Activated T-helper 9 cell treated with anti-CD3 and anti-CD28 coated beads, Interleukin-2, amount 50 U/mL, for 16 hours (primary cell): ENCODE measurements at places on chromosomes 3 and 15.

GRCh38 chr3:193132964-193133363 lies 108.1 kb upstream of the PLAAT1 start:
- DNase-seq = no peak

DNA sequence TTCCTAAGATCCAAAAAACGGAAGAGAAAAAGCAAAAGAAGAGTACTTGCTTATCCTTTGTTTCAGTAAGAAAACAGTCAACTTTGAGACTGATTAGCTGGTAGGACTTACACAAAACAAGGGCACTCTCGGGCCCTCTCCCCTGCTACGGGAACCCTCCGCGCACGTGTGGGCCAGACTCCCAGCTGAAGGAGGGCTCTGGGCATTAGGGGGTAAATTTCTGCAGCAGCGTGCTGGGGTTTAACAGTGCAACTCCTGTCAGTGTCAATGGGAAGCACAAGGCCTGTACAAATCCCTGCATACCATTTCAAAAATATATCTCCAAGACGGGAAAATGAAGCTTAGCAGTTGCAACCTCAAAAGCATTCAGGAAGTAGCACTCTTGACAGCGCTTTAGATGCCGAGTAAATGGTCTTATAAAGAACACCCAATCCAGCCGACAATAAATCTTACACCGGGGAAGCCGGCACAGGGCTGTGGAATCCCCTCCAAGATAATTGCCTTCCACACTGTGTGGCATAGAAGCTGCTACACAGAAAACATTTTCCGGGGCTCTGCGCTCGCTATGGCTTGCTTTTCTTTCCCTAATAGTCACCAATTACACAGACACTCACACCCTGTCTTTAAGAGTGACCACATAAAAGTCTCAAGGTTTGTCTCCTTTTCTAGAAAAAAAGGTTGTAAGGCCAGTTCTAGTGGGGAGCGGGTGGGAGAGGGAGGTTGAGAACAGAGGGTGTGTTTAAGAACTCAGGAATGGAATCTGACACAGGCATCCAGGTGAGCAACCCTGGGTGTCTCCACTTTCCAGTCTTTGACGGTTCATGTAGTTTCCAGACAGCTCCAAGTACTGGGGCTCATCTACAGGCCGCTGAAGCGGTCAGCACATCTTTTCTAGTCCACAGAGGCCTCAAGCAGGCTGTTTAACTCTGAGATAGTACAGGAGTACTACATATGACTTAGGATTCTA lies 512.7 kb downstream of the FOXP1 start:
- DNase-seq = no peak

GRCh38 chr3:188309437-188310269 lies 155.7 kb downstream of the LPP start:
- no peak for DNase-seq

GRCh38 chr15:44250566-44251205 lies 37.8 kb upstream of the GOLM2 start:
- no peak for DNase-seq

- no peak for DNase-seq
Observed at GRCh38 chr3:177960014-177960413, 576.2 kb upstream of the KCNMB2 start.

GRCh38 chr15:74180881-74181602 lies 7.5 kb downstream of the ISLR start:
- no peak for DNase-seq

DNA sequence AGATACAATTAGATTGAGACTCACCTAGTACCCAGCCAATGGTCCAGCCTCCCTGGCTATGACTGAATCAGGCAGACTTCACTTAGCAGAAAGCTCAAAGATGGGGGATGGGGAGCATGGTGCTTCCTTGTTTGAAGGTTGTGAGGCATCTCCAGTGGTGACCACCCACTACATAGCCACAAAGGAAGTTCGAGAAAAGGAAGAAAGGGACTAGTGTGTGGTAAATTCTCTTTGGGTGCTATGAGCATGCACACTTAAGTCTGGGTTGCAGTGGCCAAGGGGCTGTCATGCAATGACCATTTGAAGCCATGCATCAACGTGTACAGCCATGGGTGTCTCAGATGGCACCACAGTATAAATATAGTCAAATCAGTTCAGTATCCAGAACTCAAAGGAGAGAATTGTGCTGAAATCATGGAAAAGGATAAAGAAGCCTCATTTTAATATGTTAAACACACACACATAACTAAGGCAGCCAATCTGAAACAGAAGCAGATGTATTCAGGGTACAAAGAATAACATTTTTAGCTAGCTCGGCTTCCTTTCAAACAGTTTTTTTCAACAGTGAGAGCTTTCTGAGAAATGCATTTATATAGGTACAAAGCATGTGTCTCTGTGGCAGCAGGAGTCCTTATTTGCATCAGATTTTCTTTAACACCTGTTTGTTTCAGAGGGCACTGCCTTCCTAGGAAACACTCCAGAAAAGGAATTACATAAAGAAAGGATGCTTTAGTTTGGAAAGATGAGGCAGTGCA lies 275.5 kb downstream of the GAP43 start:
- DNase-seq = no peak
